ENCODE measurements at places on chromosomes 2 and 18.

GRCh38 chr2:37146062-37146461, 10.7 kb downstream of the EIF2AK2 start:
- DNase-seq, result no peak

GRCh38 chr2:153622285-153622684, 143.7 kb upstream of the RPRM start:
- no peak for DNase-seq

GRCh38 chr2:20543469-20544152, 96.7 kb downstream of the RHOB start:
- no peak for DNase-seq

DNA sequence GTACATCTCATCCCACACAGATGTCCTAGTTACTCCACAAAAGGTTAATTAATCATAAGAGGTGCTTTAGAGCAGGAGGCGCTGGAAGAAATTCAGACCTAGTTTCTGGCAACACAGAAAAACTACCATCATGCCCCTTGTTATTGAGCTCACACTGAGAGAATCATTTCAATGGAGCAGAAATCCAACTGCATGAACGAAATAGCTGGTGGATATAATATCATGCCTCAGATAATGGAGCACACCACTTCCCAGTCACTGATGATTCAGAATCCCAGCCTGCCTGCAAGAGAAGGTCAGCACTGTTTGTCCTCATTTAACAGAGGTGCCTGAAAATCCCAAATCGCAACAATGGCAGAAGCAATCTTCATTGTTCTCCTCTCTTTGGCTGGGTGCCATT, 125.8 kb upstream of the CREB1 start:
- DNase-seq, result no peak

GRCh38 chr2:45439788-45440773, 171.0 kb downstream of the SRBD1 start:
- no peak for DNase-seq

DNA sequence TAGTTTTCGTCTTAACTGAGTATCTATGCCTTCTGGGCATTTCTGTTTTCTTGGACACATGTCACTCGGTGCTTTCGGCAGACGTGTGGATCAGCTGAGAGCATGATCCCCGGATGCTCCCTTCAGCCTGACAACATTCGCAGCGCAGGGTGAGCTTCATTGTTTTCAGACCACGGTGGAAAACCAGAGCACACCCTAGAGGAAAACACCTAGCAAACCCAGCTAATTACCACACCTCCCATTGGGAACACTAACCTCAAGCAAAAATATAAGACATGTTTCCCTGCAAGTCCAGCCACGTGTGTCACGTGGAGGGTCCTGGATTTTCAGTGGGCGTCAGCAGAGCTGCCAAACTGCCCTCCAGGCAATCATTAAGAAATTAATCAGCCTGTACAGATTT, 31.0 kb downstream of the ANKRD29 start:
- DNase-seq, result peak; percentile 23

GRCh38 chr2:84849271-84849952, 31.5 kb downstream of the TRABD2A start:
- no peak for DNase-seq

GRCh38 chr2:104812286-104812685, 41.6 kb upstream of the POU3F3 start:
- no peak for DNase-seq

- no peak for DNase-seq
Observed at GRCh38 chr2:111208639-111209038, 87.9 kb downstream of the BCL2L11 start.

DNA sequence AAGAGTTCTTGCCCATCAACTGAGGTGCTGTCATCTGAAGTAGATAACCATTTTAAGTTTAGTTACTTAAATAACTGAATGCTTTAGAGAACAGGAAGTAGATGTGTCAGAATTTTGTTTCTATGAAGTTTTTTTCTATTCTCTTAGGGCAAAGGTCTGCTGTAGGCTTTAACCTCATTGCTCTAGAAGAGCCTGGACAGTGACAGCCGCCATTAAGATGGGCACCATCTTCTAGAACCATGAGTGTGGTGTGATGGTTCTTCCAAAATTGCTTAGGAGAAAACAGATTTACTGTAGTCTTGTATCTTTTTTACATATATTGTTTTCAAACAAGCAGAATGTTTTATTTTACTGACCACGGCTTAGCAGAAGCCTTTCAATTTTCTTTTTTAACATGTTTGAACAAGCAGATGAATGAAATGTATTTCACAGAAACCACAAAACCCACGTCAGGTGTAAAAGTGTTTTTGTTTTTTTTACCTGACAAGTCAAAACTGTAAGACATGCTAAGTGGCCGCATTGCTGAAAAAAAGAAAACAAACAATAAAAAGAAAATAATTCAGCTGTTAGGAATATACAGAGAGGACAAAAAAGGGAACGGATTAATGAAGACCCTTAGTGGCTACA, 77.9 kb downstream of the PRELID3A start:
- DNase-seq, result no peak

- no peak for DNase-seq
Observed at GRCh38 chr2:20584045-20584398, 66.9 kb downstream of the HS1BP3 start.

DNA sequence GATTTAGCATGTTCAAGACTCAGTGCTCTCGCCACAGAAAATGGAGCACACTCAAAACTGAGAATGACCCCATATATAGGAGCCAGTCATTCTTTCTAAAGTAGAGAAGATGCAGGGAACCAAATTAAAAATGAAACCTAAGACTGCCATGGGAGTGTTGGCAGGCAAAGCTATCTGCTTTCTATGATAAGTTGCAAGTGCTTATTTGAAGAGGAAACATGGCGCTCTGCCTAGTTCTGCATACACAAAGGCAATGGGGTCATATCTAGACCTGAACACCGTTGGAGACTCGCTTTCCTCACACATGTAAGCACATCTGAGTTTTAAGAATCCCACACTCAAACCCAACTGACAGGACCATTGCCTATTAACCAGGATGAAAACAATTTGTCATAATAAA, 292.5 kb downstream of the ALK start:
- peak; percentile 33 for DNase-seq

DNA sequence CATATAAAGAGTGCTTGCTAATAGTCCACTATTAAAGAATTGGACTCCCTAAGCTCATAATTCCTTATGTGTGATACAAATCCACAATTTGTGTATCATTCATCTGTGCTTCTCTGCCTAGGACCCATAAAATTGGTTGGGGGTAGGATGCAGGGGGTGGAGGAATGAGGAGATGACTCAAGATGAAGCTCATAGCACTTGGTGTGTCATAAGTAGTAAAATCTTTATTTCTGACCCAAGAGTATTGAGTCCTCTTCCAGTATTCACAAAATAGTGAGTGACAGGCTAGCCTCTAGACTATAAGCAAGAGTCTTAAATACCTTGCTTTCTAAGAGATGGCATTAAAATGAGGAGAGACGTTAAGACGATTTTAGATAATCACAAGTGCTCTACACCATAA, 390.9 kb upstream of the CDH19 start:
- no peak for DNase-seq

DNA sequence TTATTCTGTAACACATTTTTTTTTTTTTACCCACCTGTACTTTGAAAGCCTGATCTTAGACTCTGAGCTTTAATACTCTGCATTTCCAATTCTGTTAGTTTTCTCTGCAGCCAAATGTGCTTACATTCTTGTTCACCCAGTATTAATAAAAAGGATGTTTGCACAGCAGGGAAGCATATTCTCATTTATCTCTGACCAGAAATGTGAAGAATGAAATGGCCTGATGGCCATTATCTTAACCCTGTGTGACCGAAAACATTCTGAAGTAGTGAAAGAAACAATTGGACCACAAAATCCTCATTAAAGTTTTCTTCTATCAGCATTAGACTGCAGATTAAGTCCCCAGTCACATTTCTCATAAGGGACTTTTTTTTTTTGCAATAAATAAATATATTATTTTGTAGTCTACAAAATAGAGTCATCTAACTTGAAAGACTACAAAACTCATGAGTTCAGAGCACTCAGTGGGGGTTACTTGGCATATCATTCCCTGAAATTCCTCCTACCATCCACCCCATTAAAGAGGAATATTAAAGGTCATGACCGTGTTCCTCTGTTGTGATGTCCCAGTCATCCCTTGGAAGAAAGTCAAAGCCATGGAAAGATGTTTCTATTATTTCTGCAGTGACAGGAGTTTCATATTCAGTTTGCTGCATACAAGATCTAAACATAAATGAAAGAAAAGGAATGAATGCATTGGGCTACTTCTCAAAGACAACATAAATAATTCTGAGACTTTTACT, 364.4 kb downstream of the RND3 start:
- DNase-seq, result no peak

DNA sequence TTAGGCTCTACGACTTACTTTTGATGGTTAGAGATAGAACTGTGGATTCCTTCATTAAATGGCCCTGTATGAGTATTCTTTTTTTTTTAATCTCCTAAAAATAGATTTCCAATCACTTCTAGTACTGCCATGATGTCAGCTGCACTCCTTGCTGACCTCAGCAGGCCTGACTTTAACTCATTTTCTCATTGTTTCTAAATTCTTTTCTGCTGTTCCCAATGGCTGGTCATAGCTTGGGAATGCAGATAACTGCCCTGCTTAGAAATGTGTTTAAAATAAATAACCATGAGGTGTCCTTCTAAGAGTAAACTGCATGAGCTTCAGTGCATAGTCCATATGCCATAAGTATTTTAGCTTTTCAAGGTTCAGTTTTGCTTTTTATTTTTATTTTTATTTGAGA, 15.7 kb downstream of the CCDC85A start:
- DNase-seq, result no peak

DNA sequence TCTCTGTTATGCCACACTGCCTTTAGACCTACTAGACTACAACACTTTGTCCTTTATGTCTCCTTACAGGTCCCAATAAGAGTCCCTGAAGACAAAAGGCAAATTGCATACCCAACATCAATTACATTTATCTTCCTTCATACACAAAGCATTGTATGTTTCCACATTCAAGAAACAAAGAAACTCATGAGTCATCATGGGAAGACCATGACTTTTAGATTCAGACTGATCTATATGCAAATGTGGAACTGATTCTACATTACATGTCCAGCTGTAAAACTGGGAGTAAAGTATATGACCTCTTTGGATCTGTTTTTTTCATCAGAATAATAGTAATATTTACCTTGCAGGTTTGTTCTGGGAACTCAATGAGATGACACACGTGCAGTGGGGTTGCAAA, 25.2 kb upstream of the HNMT start:
- no peak for DNase-seq

Measured in NCI-H1105 treated with DMSO at 0.1 percent for 48 hours (cell line).